ENCODE measurements at places on chromosomes 6 and 20.

DNA sequence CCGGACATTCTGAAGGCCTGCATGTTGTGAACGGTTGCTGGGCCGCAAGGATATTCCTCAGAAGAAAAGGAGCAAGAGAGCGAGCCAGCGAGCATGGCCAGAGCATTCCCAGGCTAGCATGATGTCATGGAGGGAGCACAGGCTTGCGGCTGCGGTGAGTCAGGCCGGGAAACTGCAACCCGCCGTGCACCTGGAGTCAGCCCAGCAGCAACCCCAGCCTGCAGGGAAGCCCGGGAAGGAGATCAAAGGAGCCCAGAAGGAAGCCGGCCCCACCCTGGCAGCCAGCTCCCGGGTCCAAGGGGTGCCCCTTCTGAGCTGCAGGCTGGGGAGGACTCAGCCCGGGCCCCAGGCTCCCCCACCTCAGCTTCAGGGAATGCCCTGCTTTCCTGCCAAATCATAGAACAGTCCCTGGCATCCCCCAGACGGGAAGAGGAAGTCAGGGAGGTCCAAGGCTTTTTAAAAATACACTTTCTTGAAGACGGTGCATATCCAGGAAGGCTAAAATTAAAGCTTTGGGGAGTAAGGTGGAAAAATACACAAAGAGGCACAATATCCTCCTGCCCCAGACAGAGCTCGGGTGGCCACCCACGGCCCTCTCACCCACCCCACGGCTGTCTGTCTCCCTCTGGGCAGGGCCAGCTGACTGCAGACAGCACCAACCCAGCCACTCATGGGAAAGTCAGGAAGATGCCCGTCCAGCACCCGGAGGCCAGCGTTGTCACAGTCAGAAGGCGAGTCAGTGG, 53.7 kb downstream of the BMP7 start:
- DNase-seq = peak; percentile 99

DNA sequence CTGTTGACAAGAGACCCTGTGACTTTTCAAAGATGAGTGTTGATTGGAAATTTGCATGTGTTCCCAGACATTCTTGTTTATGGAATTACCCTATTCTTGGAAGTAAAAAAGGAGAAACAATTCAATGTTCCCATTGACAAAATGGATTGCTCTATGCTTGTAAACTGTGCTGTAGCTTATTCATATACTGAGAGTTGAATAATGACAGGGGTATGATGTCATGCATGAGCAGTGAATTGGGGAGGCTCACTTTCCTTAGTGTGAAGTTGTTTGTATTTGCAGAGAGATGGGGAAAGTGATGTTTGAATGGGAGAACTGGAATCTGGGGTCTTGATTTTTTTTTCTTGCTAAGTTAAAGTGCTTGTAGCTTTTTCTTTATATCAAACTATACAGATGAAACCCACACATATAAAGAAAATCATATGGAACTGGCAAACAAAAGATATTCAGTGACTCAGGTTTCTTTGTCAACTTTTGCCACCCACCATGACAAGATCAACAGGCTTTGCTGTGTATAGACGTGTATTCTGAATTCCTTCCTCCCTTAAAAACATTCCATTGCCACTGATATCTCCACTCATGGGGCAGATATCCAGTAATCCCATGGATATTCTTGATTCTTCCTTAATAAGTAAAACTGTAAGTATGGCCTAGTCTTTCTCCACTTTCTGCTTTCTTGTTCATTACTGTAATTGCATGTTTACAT, 97.8 kb upstream of the JAG1 start:
- no peak for DNase-seq

- peak; percentile 47 for DNase-seq
Observed at GRCh38 chr20:56343861-56344381, 14.9 kb upstream of the FAM210B start.

DNA sequence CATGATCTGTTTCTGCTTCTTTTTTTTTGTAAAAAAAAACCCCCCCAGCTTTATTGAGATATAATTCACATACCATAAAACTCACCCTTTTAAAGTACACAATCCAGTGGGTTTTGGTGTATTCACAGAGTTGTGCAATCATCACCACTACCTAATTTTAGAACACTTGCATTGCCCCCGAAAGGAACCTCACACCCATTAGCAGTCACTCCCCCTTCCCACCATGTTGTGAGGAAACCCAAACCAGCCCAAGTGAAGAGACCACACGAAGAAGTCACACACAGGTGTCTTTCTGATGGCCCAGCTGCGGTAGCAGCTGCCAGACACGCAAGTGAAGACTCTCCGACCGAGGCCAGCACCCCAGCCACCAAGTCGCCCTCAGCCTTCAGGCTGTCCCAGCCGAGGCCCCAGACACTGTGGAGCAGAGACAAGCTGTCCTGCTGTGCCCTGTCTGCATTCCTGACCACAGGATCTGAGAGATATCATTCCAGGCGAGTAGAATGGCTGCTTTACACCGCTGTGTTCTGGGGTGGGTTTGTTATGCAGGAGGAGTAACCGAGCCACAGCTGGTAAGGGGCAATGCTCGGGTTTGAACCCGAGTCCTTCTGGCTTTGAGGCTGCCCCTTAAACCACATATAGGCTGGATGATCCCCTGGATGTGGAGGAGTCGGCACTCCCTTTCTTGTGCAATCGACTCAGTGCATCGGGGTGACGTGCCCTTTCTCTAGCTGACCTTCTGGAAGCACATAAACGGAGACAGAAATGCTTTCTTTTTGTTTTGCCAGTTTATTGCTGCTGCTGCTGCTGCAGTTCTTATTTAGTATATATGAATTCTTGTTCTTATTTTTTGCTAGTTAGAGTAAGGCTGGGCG, 59.1 kb upstream of the PTPN1 start:
- DNase-seq = no peak

DNA sequence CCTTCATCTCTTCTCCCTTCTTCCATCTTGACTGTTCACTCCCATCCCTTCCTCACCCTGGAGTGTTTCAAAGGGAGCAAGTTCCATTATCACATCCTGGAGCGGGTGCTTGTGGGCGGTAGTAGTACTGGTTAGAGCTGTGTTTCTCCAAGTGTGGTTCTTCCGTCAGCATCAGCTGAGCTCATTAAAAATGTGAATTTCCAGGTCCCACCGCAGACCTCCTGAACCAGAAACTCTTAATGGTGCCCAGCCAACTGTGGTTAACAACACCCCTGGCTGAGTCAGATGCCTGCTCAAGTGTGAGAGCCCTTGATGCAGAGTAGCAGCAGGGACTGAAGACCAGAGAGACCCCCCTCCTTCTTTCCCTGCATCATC, 24.4 kb downstream of the ANGPT4 start:
- no peak for DNase-seq

DNA sequence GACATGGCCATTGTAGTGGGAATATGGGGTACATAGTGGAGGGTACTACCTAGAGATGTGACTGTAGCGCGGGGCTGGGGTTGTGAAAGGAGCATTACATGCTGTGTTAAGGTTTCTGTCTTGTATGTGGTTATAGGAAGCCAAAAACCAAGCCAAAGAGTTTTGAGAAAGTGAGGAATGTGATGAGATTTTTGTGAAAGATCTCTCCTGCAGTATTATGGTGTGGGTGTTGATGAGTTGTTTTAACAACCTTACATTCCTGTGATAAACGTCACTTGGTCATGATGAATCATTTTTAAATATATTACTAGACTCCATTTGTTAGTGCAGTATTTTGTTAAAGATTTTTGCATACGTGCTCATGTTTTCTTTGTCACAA, 48.9 kb downstream of the ZFAND3 start:
- peak; percentile 22 for DNase-seq

- no peak for DNase-seq
Observed at GRCh38 chr6:157575436-157576145, 194.6 kb downstream of the ZDHHC14 start.

- peak; percentile 28 for DNase-seq
Observed at GRCh38 chr20:64232794-64233193, 22.8 kb upstream of the PCMTD2 start.

DNA sequence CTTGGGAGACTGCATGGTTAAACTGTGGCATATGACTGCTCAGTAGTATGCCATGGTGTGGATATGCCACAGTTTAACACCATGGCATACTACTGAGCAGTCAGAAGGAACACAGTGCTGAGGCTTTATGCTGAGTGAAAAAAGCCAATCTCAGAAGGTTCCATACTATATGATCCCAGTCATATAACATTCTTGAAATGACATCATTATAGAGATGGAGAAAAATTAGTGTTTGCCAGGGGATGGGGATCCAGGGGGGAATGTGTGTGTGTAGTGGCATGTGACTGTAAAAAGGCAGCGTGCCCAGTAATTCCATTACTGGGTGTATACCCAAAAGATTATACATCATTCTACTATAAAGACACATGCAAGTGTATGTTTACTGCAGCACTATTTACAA, 85.8 kb downstream of the FOXF2 start:
- peak; percentile 39 for DNase-seq

DNA sequence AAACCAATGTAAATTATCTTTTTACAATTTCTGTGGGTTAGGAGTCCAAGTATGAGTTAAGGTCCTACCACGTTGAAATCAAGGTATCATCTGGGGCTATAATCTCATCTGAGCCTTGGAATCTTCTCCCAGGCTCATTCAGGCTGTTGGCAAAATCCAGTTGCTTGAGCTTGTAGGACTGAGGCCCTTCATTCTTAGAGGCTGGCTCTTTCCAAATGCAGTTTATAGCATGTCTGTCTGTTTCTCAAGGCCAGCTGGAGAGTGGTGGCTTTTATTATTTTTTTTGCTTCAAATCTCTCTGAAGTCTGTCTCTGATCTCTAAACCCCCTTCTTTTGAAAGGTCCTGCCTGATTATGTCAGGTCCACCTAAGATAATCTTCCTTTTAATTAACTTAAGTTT, 177.2 kb upstream of the ASCC3 start:
- no peak for DNase-seq

GRCh38 chr6:4496284-4496683, 279.9 kb upstream of the CDYL start:
- no peak for DNase-seq

DNA sequence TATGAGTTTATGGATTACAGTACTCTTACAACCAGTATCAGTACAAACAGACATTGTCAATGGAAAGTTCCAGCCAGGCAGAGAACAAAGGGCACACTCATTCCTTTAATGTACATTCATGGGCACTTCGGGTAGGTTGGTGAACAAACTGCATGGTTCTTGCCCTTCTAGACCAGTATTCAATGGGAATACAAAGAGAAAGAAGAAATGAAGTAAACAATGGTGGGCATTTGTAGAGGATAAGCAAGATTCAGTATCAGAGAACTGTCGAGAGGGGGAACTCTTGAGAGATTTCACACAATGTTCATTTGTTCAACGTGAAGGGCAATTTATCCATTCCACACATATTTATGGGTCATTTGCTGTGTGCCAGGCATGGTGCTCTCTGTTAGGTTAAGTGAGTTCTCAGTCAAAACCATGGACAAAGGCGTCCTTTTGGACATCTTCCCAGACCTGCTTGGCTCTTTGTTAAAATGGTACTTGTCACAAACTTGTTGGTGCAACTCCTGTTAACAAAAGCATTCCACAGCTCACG, 714.8 kb downstream of the DHX35 start:
- no peak for DNase-seq

DNA sequence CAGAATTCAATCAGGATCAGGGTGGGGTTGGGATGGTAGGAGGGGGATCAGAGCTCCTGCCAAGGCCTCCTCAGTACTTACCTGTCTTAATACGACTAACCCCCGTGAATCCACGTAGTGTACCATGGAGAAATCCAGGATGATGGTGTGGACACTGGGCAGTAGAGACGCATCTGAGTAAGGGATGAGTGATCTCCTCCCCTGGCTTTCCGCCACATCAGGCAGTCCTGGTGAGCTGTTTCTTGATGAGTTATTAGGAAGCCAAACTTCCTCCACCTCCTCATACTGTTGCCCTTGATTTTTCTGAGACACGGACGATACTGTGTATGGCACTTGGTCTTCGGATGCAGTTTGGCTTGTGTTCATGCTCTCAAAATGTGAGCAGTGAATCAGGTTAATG, 34.2 kb upstream of the SRPK1 start:
- peak; percentile 72 for DNase-seq

Data from MG63 (cell line).